ENCODE measurements at places on chromosomes 6 and 20.

DNA sequence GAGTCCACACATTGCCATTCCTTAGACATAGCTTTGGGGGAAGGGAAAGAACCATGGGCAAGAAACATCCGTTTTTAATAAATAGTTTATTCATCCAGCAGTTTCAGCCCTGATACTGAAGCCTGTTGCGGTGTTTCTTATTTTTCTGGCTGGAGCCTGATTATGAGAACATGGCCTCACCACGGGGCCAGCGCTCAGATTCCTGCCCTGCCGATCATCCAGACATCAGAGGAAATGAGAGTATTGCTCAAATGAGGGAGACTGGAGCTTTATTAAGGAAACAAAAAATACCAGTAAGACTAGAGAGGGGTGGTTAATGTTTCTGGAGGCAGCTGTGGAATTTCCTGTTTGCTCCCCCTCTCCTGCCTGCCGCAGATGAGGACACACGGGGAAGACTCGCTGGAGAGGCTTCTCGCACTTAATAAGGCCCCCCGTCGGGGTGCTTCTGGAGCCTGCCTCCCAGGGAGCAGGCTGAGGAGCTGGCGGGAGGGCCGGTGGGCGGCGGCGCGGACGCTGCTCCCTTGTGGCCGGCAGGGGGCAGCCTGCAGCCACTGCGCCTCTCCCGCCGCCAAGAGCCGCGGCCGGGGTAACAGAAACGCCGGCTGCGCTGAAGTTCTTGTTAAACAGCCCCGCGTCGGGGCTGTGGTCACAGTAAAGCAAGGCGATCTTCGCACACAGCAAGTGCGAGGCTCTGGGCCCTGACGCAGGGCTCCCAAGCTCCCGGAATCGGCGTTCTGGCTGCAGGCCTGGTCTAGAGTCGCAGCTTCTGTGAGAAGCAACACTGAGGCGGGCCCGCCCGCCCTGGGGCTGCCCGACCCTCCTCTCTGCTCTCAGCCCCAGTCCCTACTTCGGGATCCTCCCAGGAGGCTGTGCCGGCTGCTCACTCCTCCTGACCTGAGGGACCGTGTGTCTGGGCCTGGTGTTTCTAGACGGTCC lies 17.5 kb downstream of the LEMD2 start:
- peak; percentile 83 for DNase-seq

GRCh38 chr6:130296854-130297253 lies 69.0 kb upstream of the TMEM200A start:
- peak; percentile 2 for DNase-seq

DNA sequence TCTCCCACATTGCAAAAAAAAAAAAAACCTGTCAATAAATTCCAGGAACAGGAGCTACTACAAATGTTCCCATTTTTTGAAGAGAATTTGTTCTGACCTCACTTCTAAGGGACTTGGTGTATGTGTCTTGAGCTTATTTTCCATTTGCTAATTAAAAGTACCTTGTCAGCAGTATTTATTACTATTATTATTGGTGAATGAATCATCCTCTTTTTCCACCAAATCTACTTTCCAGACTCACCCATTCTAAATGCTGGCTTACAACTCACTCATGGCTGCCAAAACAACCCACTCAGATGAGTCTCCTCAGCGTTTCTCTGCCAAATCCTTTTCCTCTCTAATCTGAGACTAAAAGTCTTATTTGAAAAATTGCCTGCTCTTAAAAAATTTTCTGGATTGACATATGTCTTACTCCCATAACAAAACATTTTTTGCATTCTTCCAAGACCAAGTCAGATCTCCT lies 33.2 kb upstream of the TASP1 start:
- DNase-seq: no peak

DNA sequence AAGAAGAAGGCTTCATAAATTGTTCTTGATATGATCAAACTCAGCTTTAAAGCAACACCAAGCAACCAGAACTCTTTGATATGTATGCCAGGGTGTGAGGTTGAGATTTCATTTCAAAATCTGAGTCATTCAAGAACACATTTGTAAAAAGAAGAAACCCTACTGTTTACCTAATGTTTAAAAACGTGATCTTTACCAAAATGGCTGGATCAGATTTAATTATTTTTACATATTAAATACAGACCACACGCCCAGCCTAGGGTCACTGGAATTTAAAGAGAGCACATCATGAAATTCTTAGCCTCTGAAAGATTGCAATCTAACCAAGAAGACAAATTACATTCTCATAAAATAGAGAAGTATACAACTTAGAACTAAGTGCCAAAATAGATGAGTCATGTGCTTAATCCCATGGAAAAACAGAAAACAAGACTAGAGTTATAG lies 206.8 kb upstream of the SMLR1 start:
- DNase-seq: no peak

- no peak for DNase-seq
Measured at GRCh38 chr20:22430746-22431168, 153.6 kb downstream of the FOXA2 start.

DNA sequence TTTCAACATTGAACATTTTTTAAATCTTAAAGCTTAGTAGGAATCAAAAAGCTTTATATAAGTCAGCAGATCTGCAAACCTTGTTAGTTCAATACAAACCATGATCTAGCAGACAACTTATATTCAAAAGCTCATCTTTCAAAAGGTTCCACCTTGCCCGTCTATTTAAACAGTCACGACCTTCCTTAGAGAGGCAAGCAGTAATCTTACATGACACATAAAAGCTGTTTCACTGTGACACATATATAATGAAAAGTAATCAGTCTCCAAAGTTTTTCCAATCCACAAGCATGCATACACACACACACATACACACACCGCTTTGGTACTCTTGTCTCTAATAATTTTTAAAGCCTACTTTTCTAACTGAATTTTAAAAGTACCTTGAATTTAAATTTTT lies 12.9 kb downstream of the SOD2 start:
- no peak for DNase-seq

DNA sequence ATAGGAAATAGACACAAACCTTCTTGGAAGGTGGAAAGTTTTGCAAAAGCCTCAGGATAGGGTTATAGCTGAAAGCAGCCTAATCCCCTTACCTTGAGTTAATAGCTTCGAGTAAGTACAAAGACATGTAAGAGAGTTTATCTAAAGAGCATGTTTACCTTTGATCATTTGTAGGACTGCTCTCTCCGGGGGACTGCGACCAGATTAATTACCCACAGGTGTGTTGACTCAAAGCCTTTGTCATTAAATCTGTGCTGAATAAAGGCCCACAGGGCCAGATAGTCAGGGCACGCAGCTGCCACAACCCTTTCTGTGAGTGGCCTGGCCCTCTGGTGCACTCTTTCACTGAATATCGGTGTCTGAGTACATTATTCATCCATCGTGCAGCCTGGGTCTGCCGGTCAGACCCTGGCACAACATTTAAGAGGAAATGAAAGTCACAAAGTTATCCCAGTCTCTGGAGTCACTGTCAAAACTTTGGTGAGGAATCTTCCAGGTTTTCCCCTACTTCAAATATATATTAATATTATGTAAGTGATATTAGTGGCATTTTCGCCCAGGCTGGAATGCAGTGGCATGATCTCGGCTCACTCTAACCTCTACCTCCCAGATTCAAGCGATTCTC lies 5.4 kb upstream of the MICA start:
- DNase-seq: no peak

DNA sequence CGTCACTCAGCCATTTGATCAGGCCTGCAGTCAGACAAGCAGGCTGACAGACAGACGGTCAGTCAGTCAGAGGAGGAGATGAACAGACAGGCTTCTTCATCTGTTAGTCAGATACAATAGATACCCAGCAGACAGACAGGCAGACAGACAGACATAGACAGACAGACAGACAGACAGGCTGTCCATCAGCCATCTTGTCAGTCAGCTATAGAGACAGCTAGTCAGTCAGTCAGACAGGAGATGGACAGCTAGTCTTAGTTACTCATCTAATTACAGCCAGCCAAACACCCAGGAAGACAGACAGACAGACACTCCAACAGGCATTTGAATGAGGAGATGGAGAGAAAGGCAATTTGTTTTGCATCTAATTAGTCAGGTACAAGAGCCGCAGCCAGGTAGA lies 36.4 kb downstream of the KCNB1 start:
- no peak for DNase-seq

DNA sequence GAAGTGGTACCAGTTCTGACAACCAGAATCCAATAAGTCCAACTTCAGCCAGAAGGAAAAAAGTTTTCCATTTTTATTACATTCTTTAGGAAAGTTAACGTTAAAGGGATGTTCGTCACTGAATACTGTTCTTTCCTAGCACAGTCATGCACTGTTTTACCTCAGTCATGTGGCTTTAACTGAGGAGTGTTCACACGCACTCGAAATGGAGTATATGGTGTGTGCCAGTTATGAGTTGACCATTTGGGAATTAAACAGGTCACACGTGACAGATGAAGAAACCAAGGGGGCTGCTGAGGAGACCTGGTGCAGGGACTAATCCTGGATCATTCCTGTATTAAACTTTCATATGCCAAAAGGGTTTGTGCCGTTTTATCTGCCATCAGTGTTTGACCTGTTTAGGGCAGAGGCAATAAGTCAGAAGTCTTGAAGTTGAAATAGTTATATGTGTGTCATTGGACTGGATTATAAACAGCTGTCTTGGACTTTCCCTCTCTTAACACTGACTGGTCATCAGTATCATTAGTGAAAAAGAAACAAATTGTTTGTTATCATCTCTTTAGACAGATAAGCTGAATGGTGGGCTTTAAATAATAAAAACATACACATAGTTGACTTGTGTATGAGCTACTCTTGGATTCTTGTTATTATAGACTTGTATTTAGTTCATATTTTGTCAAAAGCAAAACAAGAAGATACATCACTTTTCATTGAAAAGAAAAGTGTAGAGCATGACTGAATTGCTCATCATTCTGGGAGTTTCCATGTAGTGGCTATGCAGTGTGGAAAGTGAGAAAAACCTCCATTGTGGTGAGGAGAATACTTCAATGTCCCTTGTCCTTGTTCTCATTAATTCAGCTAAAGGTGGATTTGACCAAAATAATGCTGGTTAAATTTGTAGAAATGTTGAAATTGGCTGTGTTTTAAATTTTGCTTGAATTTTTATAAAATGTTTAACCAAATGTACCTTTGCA lies 123.5 kb upstream of the SAMD5 start:
- no peak for DNase-seq

GRCh38 chr20:63314015-63314471 lies 21.1 kb downstream of the COL20A1 start:
- no peak for DNase-seq

GRCh38 chr6:46315589-46315988 lies 144.8 kb upstream of the ENPP5 start:
- DNase-seq: no peak

DNA sequence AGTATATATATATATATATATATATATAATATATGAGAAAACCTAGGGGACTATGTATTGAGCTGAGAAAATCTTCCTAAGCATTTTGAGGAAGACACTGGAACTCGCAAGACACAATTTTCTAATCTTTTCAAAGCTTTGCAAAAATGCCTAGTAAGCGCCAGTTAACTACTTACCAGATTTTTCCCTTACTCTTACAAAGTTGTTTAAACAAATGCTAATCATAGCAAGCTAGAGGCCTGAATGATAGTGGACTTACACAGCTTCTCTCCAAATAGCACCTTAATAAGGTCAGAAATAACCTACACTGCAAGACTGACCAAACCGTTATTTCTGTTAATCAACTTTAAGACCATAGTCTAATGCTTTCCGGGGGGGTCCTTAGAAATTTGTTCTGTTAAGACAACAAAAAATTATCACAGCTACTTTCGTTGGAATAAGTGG lies 56.1 kb upstream of the HFE start:
- DNase-seq: peak; percentile 87

DNA sequence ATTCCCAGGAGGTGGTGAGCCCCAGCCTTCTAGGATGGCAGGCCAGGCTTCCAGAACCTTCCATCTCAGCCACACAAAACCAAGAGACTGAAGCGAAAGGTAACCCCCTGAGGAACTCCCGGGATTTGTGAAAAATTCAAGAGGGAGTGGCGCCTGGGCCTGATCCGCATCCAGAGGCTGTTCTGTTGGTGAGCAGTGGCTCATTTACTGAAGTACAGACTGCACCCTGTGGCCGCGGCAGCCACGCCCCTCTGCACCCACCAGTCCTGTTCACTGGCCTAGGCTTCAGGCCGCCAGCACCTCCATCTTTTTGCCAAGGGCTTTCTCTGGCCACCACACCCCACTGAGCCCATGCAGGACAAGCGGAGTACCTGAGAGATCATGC lies 79.1 kb upstream of the PTPN1 start:
- no peak for DNase-seq

DNA sequence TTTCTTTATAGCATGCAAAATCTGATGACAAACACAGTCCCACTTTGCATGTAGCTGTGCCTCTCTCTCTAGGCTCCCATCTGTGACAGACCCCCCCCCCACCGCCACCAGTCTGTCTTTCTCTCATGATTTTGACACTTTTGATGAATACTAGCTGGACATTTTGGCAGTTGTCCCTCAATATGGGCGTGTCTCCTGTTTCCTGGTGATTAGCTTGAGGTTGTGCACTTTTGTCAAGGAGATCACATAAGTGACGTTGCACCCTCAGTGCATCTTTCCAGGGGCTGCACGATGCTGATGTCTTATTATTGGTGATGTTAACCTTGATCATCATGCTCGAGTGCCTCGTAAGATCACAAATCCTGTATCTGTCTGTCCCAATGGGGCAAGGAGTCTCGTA lies 155.1 kb downstream of the EYA2 start:
- DNase-seq: no peak

- DNase-seq: no peak
Measured at GRCh38 chr6:158758941-158759479, 60.2 kb downstream of the EZR start.

GRCh38 chr6:125931733-125932450 lies 24.7 kb upstream of the HINT3 start:
- DNase-seq: no peak

DNA sequence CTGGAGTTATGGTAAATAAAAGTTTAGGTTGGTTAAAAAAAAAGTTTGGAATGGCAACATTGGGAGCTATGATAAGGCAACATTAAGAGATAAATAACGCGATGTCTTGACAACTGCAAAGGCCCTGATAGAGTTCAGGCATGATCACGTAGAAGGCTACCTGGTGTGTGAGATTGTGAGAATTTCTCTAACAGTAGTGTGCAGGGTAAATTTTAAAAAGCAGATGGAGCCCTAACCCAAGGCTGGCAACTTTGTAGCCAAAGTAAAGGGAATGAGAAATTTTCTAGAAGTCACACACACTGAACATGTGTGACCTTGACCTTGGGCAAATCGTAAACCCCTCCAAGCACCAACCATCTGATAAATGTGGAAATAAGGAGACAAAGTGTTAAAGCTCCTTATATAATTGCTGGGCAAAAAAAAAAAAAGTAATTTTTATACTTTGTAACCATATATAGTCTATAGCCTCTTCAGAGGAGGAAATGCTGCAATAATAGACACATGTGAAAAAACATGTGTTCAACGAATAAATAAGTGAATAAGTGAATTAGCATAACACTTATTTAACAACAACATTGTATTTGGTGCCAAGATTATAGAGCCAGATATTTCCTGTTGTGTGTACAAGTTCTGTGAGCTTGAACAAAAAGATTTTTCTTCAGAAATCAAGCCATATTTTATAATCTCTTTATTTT lies 18.2 kb downstream of the KCNQ5 start:
- peak; percentile 6 for DNase-seq

- DNase-seq: no peak
Measured at GRCh38 chr20:24106801-24107445, 118.3 kb upstream of the GGTLC1 start.

Measured in erythroblast (primary cell).